ENCODE measurements at places on chromosomes 7 and 10.

DNA sequence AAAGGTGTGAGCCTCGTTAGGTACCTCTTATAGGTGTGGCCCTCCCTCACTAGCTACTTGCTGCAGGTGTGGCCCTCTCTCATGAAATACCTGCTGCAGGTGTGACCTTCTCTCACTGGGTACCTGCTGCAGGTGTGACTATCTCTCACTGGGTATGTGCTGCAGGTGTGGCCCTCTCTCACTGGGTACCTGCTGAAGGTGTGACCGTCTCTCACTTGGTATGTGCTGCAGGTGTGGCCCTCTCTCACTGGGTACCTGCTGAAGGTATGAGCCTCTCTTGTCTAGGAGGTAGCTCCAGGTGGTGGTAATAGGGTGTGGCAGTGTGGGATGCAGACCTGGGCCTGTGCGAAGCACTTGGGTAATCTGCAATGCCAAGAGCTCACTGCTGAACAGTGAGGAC lies 170.7 kb upstream of the PLPP4 start:
- DNase-seq, result no peak

- DNase-seq, result no peak
Observed at GRCh38 chr10:76968483-76968882, 669.1 kb downstream of the KCNMA1 start.

GRCh38 chr7:20307119-20307518 lies 23.6 kb upstream of the ITGB8 start:
- no peak for DNase-seq

- DNase-seq, result no peak
Observed at GRCh38 chr7:151551820-151552219, 32.1 kb upstream of the RHEB start.

- no peak for DNase-seq
Observed at GRCh38 chr10:115118346-115118745, 25.2 kb downstream of the ATRNL1 start.

GRCh38 chr10:85602306-85602705 lies 764.3 kb downstream of the GRID1 start:
- DNase-seq, result no peak

DNA sequence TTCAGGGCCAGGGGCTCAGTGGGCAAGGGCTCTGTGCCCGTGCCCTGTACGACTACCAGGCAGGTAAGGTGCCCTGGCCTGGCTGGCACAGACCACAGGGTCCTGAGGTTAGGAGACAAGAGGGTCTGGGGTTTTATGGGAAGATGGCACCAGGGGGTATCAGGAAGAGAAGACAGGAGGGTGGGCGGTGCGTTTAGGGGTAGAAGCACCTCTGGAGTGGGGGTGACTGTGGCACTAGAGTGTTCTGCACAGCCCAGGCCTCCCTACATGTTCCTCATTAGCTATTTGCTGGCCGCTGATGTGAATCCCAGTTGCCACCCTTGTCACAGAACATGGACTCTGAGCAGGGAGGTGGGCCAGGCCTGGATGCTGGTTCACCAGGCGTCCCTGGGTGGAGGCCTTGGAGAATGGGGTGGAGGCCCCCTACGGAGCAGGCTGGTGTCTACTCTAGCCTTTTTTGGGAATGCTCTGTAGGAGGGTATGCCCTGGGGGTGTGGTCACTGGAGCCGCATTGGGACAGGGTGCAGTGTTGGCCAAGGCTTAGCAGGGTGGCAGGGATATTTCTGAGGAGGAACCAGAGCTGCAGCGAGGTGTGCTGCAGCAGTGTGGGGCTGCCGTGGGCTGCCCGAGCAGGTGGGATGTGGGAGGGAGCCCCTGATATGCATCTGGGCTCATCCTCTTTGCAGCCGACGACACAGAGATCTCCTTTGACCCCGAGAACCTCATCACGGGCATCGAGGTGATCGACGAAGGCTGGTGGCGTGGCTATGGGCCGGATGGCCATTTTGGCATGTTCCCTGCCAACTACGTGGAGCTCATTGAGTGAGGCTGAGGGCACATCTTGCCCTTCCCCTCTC lies 5.0 kb downstream of the PGAM2 start:
- no peak for DNase-seq

GRCh38 chr7:95454438-95455045 lies 19.7 kb upstream of the PON2 start:
- DNase-seq, result no peak

DNA sequence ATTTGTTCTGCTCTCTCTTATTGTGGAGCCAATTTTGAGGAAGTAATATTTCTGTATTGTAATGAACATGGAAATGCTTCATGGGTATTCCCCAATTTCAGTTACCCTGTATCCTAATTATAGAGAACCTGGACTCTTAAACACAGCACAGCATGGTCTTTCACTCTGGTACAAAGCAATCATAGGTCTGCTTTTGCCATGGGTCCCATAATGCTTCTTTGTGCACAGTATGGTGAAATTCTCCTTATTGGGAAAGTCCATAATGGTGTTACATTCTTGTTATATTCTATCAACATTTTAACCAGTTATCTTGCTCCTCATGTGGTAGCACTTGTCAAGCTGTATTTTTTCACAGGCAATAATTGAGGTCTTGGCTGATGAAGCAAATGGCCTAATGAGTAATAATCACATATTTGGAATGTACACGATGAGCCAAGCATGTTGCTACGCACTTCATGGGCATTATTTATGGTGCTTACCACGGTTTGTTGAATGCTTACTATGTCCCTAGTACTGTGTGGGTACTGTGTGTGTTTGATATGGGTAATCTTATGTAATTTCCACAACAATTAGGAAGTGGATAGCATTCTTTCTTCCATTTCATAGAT lies 42.9 kb downstream of the PRKG1 start:
- peak; percentile 33 for DNase-seq

DNA sequence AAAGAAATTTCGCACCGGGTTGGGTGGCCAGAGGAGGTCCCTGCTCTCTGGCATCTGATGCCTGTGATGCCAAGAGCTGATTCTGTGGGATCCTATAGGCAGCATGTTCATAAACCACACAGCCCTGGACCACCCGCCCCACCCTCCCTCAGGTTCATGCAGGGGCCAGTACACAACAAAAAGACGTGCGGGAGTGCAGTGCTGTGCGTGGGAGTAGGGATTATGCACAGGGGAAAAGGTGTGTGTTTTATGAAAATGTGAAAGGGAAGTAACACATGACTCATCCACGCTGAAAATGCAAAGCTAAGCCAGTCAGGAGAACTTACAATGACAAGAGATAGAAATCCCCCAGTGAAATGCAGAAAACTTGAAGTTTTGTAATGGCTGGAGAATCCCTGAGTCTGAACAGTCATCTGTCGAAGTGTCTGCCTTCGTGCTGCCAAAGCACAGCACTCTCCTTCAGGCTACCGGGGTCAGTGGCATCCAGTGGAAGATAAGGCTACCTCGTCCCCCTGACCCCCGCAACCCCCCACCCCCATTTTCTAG lies 1.1 kb downstream of the KIAA1217 start:
- DNase-seq, result peak; percentile 51

- DNase-seq, result peak; percentile 39
Observed at GRCh38 chr7:95865716-95866371, 93.5 kb downstream of the DYNC1I1 start.

DNA sequence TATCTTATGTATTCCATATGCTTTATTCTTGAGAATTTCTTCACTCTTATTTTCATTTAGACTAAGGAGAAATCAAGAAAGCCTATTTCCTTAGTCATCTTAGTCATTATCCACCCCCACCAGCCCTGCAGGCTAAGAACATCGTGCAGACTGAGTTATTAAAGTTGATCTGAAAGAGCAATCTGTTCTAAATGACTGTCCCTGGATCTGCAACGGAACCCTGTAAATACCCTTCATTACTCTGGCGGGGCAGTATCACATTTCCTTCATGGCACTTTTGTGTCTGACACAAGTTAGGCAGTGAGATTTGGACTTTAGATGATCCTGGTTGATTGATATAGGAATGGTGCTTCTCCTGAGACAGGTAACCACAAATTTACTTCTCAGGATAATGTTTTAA lies 3.5 kb upstream of the MYPN start:
- DNase-seq, result peak; percentile 51

DNA sequence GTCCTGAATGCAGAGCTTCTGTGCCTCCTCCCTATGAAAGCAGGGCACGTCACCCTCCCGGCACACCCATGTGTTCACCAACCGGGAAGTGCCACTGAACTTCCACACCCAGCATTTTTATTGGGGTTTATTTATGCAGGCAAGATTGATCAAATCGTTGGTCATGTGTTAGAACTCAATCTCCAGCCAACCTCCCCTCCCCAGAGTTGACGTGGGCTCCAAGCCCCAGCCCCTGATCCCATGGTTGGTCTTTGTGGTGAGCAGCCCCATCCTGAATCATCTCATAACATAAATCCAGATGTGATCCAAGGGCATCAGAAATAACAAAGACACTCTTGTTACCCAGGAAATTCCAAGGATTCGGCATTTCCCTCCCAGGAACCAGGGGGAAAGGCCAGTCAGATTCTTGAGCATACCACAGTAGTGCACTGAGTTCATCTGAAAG lies 151.2 kb downstream of the TPST1 start:
- DNase-seq, result peak; percentile 19

DNA sequence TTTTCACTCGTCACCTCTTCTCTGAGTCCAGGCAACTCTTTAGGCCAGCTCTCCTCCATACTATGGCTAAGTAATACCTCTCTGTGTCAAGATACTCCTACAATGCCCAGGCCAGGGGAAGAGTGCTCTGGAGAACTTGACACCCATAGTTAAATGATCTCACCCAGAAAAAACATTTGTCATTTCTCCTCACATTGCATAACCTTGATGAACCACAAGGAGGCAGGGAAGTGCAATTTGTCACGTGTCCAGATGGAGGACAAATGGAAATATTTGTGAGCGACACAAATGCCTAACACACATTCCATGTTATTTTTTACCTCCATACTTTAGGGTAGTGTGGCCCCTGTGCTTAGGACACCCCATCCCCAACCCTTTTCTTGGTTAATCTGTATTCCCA lies 78.3 kb downstream of the HTR7 start:
- no peak for DNase-seq

GRCh38 chr7:91083855-91084644 lies 180.2 kb upstream of the FZD1 start:
- DNase-seq, result no peak

GRCh38 chr7:18590744-18591340 lies 95.3 kb downstream of the HDAC9 start:
- peak; percentile 55 for DNase-seq

DNA sequence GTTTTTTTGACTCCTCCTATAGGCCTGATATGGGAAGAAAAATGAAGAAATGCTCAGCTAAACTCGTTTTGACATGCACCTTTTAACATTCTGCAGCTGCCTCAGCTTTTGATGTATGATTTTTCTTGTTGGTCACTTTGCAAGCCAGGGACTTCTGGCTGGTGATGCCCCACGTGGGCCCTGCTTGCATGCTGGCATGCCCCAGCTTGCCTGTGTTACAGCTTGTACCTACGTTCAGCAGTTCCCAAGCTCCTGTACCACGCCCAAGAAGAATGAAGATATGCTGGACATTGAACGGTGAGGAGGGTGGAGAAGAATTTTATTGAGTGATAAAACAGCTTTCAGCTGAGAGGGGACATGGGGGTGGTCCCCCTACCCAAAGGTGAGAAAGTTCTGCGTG lies 245.6 kb upstream of the FZD8 start:
- DNase-seq, result no peak

GRCh38 chr7:37476881-37477450 lies 28.3 kb upstream of the ELMO1 start:
- no peak for DNase-seq

DNA sequence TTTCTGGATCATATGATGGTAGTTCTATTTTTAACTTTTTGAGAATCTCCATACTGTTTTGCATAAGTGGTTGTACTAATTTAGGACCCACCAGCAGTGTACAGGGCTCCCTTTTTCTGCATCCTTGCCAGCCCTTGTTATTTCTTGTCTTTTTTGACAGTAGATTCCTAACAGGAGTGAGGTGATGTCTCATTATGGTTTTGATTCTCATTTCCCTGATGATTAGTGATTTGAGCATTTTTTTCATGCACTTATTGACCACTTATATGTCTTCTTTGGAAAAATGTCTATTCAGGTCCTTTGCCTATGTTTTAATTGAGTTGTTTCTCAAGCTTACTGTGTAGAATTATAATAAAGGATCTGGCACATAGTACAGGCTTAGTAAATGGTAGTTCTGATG lies 238.8 kb upstream of the BMPER start:
- DNase-seq, result no peak

GRCh38 chr7:114821030-114821900 lies 100.6 kb upstream of the MDFIC start:
- peak; percentile 17 for DNase-seq

DNA sequence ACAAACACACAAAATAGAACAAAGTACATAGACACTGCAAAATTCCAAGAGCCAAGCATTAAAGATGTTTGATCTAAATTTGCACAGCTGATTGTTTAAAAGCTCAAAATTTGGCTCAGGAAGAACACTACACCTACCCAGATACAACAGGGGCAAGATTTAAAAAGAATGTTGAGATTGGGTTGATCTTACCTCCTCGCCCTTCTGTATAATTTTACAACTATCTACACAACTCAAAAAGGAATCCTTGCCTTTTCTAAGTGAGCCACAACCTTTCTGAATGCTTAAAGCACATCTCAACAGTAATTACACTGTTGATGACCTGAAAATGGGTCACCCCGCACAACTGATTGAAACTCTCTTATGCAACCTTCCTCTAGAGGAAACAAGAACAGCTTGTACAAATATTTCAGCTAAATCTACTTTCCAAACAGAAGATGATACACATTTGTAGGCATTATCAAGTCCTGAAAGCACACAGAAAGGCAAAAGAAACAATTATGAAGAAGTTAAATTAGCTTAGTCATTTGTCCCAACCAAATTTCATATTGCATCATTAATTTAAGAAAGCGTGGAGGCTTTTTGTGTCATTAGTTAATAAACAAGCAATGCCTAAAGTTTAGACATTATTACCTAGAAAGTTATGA lies 75.5 kb downstream of the UBE2H start:
- DNase-seq, result no peak

DNA sequence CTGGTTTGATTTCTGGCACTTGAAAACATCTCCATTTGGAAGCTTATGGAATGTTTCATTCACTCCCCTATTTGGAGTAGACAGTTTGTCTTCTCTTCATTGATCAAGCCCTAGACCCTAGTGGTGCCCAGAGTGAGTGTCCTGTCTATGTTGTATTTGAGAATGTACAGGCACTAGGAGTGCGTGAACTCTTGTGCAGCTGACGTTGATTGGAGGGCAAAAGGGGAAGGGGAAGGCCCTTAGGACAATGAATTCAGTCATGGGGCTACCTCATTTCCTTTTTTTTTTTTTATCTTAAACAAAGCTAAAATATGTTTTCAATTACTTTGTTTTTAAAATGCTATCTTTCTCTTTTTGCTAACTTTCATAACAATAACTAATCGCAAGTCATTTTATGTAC lies 66.5 kb downstream of the ADD3 start:
- DNase-seq, result no peak

- no peak for DNase-seq
Observed at GRCh38 chr7:105512926-105513526, 9.0 kb downstream of the PUS7 start.

DNA sequence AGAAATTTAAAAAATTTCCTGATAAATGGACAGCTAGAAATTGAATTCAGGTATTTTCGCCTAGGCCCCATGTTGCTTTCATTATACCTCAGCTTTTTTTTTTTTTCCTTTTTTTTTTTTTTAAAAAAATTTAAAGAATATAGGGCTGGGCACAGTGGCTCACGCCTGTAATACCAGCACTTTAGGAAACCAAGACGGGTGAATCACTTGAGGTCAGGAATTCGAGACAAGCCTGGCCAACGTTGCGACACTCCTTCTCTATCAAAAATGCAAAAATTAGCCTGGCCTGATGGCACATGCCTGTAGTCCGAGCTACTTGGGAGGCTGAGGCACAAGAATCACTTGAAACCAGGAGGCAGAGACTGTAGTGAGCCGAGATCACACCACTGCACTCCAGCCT lies 334.0 kb downstream of the SORCS1 start:
- no peak for DNase-seq
